Stimulated activated CD4-positive, alpha-beta T cell treated with anti-CD3 and anti-CD28 coated beads, Interleukin-15, amount 100 ng/mL, for 1 hour (primary cell): ENCODE measurements at places on chromosomes 1 and 21.

- no peak for DNase-seq
Measured at GRCh38 chr1:8426996-8427395, 109.1 kb downstream of the SLC45A1 start.

GRCh38 chr1:30412241-30413110 is 310.9 kb downstream of the MATN1 start:
- DNase-seq: no peak

- DNase-seq: no peak
Measured at GRCh38 chr1:207423560-207424292, 30.4 kb upstream of the CR2 start.

- DNase-seq: no peak
Measured at GRCh38 chr1:68799096-68799495, 302.2 kb upstream of the DEPDC1 start.

GRCh38 chr1:223211323-223211985 is 68.4 kb upstream of the TLR5 start:
- no peak for DNase-seq
